ENCODE measurements at places on chromosomes 3 and 15.
A peak's percentile ranks its signal among the peaks of the same experiment; 100 is the strongest.

GRCh38 chr15:89441295-89441812 lies 55.0 kb downstream of the RHCG start:
- no peak for DNase-seq

DNA sequence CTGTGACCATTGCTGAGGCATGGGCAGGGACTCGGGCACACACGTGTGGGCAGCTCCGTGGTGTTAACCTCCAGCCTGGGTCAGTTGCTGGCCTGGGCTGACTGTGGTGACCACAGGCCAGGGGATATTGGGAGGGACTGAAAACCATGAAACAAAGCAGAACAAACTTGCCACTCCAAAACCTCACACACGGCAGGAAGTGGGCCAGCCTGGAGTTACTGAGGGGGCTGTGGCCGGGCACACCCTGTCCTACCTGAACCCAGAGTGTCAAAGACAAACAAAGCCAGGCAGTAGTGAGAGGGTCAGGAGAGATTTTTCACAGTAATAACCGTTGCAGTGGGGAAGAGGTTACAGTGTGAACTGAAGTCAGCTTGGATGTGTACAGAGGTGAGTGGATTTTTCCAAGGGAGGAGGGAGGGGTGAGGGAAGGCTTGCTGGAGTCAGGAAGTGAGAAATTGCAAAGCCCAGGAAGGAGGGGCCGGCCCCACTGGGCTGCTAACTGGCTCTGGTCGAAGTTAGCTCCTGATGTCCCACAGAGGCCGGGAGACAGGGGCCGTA lies 40.0 kb upstream of the ATP10A start:
- no peak for DNase-seq

GRCh38 chr3:45134758-45135521 lies 11.2 kb downstream of the CDCP1 start:
- no peak for DNase-seq

DNA sequence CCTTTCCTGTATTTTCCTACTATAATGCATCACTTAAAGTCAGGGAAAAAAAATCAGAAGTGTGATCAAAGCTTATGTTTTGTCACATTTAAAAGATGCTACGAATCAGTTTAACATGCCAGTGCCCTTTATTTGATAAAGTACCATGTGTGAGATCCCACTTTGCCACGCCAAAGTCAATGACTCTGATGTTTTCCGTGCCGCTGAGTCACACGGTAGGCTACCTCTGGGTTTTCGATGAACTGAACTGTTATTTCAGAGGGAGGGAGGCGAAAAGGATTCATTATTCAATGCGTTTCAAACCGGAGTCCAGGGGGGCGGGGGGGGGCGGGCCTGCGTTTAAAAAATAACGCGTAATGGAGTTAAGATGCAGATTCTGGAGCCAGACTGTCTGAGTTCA lies 203.0 kb downstream of the ABHD5 start:
- DNase-seq, result peak; percentile 18
